ENCODE measurements at places on chromosomes 1 and 21. TPM values are rescaled to one million over a fixed set of nuclear protein-coding genes. Genes with fewer than 3 reads are reported as not detected.

- no peak for DNase-seq
- no peaks in the 10 kb centered on the region for H3K27me3 ChIP-seq
- no peak overlapping the region for H3K4me3 ChIP-seq
- H3K4me1 ChIP-seq: peaks cover 45% of the 10 kb centered on the region
Observed at GRCh38 chr1:183871142-183871541, 66.2 kb downstream of the RGL1 start.

GRCh38 chr1:24101796-24102586 lies 9.9 kb downstream of the MYOM3 start:
- H3K4me1 ChIP-seq: no peaks in the 10 kb centered on the region
- H3K27ac ChIP-seq: no peak overlapping the region
- no peak for DNase-seq
- no peaks in the 10 kb centered on the region for H3K27me3 ChIP-seq

GRCh38 chr1:203035111-203036000 lies 9.1 kb downstream of the PPFIA4 start:
- no peaks in the 10 kb centered on the region for H3K36me3 ChIP-seq
- H3K27ac ChIP-seq: no peak overlapping the region
- peaks cover 3% of the 10 kb centered on the region for H3K4me1 ChIP-seq
- DNase-seq: no peak

DNA sequence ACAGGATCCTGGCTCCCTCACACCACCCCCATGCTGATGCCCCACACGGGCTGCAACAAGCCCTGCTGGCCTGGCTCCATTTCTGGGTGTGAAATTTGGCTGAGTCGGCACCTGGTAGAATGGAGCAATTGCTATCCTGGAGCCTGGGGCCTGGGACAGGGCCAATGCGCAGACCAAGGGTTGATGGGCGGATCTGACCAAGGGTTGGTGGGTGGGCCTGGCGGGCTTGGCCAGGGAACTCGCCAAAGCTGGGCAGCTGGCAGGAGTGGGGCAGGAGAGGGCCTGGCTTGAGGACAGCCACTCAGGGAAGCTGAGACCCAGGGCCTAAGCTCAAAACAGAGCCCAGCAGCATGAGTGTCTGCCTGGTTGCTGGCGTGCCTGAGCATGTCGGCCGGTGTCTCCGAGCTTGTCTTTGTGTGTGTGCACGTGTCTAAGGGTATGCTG lies 70.9 kb upstream of the POU3F1 start:
- H3K36me3 ChIP-seq: no peaks in the 10 kb centered on the region
- H3K27me3 ChIP-seq: no peaks in the 10 kb centered on the region
- no peak overlapping the region for H3K4me3 ChIP-seq
- no peak overlapping the region for H3K27ac ChIP-seq

- no peak for DNase-seq
- H3K4me3 ChIP-seq: no peak overlapping the region
- no peak overlapping the region for H3K27ac ChIP-seq
- H3K27me3 ChIP-seq: no peaks in the 10 kb centered on the region
Observed at GRCh38 chr1:56191369-56191768, 388.0 kb downstream of the PLPP3 start.

The KRTAP19-3 gene
- not detected for total RNA-seq

The SPTA1 gene
- total RNA-seq: not detected

The ITLN2 gene
- total RNA-seq: 44.1 TPM

The HSD3B2 gene
- not detected for total RNA-seq

The ADORA1 gene
- 4.1 TPM for total RNA-seq

Measured in upper lobe of right lung (tissue), 1 donor.